Mesenteric fat pad (tissue), 1 donor: ENCODE measurements at places on chromosomes 12 and 14. TPM values are rescaled to one million over a fixed set of nuclear protein-coding genes. Genes with fewer than 3 reads are reported as not detected.

The MYF5 gene
- total RNA-seq = not detected

The KLRC2 gene
- total RNA-seq = not detected

The GLIPR1L2 gene
- 1.1 TPM for total RNA-seq

The TAS2R9 gene
- not detected for total RNA-seq

- no peak for DNase-seq
Measured at GRCh38 chr12:66304296-66304900, 2.1 kb downstream of the HELB start.

DNA sequence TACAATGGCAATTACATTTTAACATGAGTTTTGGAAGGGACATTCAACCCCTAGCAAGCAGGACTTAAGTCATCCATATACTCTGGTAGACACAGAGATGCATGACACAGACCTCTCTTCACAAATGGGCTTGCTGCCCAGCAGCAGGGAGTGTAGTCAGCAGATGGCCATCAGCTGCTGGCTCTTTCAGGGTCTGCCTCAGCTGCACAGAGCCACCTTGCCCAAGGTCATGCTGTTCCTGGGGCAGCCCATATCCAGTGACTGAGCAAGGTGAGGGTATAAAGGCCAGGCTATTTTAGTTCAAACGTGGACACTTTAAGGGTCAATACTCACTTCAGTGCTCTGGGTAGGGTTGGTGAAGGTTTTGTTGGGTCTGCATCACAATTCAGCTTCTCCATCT lies 58.3 kb upstream of the JDP2 start:
- DNase-seq = no peak

DNA sequence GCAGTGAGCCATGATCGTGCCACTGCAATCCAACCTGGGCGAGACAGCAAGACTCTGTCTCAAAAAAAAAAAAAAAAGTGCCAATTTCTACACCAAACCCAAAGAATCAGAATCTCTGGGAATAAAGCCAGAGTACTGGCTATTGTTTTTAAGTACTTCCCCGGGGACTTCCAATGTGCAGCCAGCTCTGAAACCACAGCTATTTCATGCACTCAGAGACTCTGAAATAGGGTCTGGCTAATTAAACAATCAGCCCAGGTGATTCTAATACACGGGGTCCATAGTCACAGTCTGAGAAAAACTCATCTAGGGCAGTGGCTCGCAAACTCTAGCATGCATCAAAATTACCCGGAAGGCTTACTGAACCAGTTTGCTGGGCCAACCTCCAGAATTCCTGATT lies 56.3 kb downstream of the SIX6 start:
- no peak for DNase-seq

DNA sequence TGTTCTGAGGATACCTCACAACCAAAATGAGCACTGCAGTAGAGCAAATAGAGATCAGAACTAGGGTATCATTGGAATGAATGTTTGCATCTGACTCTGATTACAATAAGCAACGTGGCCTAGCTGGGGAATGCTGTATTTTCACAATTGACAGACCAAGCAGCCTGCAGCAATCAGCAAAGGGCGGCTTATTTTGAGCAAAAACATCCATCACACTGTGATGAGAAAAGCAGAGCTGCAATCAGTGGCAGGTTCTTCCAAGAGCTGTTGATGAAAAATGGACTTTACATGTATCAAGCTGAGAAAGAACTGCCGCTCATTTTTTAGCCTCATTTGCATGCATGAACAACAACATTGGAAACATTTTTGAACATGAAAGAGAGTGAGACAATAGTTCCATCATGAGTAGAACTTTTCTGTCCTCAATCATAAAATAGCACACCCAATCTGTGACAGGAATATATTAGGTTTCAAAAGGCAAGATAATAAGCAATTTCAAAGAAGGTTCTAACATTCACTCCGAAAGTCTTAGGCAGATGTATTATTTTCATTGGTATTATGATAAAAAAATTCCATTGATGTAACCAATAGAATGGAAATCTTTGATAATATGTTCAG lies 249.7 kb upstream of the FBXO33 start:
- DNase-seq = no peak

DNA sequence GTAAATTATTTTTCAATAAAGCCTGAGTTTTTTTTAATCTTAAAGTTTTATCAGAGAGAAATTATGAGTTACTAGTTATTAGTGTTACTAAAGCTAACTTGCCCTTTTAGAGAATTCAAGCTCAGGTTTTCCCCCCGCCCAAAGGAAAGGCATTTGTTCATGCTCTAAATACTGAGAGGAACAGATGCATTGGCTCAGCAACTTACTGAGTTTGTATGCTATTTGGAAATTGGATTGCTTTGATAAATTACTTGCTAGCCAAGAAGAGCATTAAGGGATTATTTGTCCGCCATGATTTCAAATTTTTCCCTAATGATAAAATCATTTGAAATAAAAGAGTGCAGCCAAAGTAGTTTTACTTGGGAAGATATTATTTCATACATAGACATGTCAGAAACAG lies 149.4 kb downstream of the METTL25 start:
- DNase-seq = no peak

DNA sequence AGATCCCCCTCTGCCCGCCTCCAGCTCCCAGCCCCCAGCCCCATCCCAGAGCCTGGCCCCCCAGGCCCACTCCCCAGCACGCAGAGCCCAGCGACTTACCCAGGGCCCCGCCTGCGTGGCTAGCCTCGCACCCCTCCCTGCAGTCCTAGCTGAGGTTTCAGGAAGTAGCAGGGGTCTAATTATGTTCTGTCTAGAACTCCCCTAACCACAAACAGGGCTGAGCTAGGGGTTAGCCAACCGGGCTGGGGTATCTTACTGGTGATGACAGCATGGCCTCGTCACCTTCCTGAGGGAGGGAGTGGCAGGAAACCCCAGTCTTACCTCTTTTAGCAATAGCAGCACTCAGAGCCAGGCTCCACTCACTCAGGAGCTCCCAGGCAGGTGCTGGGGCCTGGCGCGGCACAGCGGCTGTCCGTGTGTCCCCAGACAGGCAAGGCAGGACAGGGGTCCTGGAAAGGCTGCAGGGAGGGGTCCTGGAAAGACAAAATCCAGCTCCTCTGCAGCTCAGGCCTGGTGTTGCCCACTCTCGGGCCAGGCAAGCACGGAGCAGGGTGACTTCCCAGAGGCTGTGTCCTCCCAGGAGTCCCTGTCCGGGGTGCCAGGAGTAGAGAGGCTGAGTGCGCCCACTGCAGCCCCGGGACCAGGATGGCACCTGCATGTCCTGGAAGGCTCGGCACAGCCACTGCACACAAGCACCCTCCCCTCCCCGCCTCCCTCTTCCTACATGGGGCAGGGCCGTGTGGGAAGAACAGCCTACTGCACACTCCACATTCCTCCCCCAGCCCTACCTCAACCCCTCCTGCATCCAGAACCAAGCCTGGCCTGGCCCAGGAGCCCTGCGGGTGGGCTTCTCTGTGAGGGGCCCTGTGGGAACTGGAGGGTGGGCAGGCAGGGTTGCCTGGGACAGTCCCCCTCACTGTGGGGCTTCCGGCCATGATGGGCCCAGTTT lies at the start of gene GPR132:
Gene GPR132, minus strand, starts transcription at position 151 of the 949 bp plus-strand sequence. CDS start 10,010 bp downstream, outside the sequence.
- no peak for DNase-seq

DNA sequence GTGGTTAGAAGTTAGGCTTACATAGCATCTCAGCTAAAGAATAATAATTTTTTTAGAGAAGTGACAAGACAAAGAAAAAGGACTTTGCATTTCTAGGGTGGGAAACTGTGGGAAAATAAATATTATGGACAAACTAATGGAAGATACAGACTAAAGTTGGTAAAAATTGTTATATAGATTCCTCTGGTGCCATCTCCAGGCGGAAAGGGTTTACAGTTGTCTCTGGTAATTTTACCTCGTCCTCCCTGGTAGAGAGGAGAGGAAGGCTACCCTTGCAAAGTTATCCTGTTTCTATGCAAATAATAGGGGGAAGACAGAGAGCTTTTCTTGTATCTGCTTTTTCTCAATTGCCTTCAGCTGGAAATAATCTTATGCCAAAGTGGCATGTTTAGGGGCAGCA lies 5.2 kb downstream of the OR11G2 start:
- no peak for DNase-seq

GRCh38 chr14:80448267-80448666 lies 237.0 kb upstream of the DIO2 start:
- DNase-seq = no peak

DNA sequence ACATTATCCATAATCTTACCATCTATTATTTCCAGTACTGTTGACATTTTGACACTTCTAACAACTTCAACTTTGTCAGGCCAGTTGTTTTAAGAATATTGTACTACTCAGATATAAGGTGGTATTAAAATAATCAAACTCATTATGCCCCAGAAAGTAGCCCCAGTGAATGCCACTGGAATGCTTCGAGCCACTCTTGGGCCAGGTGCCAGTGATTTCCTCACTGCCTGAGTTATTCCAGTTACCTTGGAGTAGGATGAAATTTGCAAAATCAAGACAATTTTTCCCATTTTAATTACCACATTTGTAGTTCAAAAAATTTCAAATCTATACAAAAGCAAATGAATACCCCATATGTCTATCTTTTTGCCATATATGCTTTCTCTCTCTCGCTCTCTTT lies 9.2 kb downstream of the CIPC start:
- DNase-seq = no peak

DNA sequence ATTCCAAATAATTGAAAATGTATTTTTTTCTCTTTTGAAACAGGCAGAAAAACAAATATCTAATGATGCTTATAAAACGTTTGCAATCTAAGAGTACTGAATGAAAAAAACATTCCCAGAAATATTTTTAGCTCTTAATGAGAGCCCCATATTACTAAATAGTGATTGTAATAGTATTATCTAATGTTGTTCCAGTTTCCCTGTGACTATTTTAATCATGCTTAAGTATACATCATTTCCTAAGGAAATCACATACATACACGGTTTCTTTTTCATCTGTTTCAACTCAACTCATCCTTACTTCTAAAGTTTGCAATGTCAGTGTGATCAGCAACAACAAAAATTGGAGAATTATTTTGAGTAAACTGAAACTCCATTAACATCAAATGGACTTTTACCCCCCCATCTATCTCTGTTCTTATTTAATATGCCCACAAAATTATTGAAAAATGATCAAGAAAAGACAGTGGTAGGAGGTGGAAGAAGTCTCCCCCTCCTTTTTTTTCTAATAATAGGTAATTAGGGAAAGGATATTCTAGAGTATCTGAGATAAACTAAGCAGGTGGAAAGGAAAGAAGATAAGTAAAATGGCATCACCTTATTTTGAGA lies 530.1 kb upstream of the ATP2B1 start:
- DNase-seq = no peak
